ENCODE measurements at places on chromosomes 16 and 17.

- DNase-seq = no peak
Measured at GRCh38 chr17:73189417-73190099, 3.3 kb upstream of the COG1 start.

DNA sequence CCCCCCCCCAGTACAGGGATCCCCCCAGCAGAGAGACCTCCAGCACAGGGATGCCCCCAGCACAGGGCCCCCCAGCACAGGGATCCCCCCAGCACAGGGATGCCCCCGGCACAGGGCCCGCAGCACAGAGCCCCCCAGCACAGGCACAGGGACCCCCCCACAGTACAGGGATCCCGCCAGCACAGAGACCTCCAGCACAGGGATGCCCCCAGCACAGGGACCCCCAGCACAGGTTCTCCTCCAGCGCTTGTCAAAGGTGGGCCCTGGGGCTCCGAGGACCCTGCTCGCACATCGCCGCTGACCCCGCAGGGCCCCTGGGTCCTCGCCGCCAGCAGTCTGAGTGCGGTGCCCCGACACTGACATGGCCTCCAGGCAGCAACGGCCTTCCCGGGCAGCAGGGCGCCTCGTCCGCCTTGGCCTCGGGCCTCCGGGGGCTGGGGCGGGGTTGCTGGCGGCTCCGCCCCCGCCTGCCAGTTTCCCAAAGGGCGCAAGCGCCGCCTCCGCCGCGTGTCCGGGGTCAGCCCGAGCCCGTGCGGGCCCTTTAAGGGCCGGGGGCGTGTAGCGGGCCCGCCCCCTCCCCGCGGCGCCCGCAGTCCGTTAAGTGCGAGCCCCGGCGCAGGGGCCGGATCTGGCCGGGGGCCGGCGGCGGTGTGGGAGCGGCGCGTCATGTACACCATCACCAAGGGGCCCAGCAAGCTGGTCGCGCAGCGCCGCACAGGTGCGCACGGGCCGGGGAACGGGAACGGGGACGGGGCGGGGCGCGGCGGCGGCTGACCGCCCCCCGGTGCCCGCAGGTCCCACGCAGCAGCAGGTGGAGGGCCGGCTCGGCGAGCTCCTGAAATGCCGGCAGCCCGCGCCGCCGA, at the start of gene MCRIP2:
Gene MCRIP2 (plus strand): TSS at position 503 of the 863 bp plus-strand sequence. CDS start 164 bp downstream, at position 667.
- DNase-seq = no peak

- no peak for DNase-seq
Measured at GRCh38 chr16:57025941-57026777, 36.8 kb downstream of the NLRC5 start.

GRCh38 chr16:29988346-29989075, 6.9 kb downstream of the HIRIP3 start:
- no peak for DNase-seq

- DNase-seq = no peak
Measured at GRCh38 chr16:57609541-57610401, 18.7 kb upstream of the ADGRG1 start.

GRCh38 chr16:71895679-71896365, 491 bp downstream of the IST1 start:
- no peak for DNase-seq

DNA sequence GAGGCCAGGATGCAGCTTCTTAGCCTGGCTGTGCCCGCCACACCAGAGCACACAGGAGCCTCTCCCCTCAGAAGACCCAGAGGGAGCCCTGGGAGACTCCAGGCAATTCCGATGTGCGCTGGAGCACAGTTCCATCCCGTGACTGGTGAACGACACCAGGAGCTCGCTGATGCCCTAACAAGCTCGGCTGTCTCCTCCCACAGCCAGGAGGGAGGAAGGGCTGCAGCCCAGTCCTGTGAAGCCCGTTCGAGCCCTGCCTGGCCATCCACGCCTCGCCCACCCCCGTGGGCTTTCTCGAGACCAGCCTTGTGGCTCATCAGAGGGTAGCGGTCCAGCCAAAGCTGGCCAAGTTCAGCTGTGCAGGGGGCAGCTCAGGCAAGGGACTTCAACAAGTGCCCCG, 21.8 kb upstream of the RASD1 start:
- no peak for DNase-seq

DNA sequence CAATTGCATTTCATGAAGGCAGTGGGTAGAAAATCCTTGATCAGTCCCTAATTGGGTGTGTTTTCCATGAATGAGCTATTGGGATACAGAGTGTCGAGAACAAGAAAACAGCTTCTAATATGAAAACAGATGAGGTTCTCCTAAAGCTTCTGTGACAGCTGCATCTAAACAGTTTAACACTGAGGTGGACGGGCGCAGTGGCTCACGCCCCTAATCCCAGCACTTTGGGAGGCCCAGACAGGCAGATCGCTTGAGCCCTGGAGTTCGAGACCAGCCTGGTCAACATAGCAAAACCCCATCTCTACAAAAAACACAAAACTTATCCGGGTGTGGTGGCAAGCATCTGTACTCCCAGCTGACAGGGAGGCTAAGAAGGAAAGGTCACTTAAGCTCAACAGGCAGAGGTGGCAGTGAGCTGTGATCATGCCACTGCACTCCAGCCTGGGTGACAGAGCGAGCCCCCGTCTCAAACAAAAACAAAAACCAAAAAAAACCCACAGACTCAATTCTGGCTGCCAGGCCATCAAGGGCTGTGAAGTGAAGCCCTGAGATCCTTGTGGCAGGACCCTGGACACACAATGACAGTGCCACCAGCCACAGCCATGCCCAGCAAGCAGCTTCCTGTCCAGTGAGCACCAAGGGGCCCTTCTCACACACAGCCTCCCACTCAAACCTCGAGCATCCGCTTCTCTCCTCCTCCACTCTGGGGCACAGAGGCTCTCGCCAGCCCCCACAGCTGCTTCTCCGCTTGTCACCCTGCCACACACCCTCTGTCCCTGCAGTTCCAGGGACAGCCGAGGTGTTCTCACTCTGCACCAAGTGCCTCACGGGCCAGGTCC, 44.0 kb downstream of the ANKRD11 start:
- no peak for DNase-seq

DNA sequence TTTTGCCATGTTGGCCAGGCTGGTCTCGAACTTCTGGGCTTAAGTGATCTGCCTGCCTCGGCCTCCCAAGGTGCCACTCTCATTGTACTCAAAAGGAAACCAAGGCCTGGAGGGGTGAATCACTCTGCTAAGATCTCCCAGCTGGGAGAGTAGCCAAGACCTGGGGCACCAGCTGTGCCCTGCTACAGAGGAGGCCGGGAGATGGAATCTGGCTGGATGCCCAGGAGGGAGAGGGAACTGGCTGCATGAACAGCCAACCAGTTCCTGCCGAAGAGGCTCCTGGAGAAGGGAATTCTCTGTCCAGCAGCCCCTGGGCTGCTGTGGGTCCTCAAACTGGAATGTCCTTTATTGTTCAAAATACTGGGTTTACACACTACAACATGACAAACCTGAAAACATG, 238.7 kb upstream of the CIBAR2 start:
- no peak for DNase-seq

DNA sequence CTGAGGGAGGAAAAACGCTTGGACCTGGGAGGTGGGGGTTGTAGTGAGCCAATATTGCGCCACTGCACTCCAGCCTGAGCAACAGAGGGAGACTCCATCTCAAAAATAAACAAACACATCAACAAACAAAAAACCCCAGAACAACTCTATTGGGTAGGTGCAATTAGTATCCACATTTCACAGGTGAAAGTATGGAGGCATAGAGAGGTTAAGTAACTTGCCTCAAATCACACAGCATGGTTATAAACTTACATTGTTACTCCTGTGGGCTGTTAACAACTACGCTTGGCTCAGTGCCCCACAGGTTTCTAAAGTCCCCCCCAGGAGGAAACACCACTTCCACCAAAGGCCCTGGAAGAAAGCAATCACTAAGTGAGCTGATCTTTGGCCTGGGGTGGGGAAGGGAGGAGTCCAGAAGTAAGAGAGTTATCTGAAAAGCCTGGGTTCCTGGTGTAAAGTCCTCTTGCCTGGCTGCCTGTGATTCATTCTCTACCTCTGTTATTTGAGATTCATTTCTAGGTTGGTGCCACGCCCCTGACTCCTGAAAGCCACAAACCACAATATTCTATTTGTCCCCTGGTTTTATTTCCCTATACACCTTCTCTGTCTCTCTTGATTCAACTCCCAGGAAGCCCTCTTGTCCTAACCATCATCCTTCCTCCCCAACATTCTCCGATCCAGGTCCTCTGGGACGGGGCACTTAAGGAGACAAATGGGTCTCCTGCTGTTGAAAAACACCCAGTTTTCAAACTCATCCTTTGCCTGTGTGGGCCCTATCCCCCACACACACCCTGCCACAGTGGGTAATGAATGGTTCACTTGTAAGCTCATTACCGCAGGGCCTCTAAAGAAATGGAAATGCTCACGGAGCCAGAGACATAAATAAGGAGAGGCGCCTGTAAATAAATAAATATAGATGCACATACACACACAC, 195.4 kb downstream of the XYLT1 start:
- DNase-seq = no peak

DNA sequence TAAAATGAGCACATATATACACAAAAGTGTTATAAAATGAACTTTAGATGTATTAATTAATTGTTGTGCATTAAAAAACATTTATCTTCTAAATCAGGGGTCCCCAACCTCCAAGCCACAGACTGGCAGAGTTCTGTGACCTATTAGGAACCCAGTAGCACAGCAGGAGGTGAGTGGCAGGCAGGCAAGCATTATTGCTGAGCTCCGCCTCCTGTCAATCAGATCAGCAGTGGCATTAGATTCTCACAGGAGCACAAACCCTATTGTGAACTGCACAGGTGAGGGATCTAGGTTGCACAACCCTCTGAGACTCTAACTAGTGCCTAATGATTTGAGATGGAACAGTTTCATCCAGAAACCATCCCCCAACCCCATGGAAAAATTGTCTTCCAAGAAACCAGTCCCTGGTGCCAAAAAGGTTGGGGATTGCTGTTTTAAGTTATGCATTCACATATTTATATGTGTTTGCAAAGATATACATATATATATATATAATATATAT, 583.7 kb downstream of the KCNJ2 start:
- no peak for DNase-seq

- DNase-seq = no peak
Measured at GRCh38 chr17:65027305-65027704, 29.2 kb downstream of the GNA13 start.

DNA sequence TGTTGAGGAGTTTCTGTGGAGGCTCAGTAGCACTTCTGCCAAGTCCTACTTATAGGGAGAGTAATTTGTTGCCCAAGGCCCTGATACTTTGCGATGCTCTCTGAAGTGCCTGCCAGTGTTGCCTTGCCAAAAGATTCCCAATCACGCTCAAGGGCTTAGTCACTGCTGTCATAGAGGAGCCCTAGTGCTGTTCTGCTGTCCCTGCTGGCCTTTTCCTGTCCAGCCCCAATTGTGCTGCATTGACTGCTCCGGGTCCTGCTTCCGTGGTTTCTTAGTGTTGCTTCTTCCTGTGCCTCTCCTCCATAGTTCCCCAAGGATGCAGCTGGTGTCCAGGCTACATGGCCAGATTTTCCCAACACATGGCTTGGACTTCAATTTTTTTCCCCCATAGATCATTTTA, 13.9 kb downstream of the NUP93 start:
- no peak for DNase-seq

GRCh38 chr17:80730739-80731138, 186.1 kb downstream of the RPTOR start:
- peak; percentile 53 for DNase-seq

DNA sequence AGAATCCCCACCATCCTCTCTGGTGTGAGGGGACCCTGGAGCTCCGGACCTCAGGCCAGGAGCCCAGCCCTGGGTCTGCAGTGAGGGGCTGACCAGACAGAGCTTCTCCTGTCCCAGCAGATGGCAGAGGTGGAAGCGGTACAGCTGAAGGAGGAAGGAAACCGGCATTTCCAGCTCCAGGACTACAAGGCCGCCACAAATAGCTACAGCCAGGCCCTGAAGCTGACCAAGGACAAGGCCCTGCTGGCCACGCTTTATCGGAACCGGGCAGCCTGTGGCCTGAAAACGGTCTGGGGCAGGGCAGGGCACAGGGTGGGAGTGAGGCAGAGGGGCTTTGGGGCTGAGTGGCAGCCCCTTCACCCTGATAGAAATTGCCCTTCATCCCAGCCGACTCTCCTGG, 527 bp downstream of the UNC45B start:
- no peak for DNase-seq

GRCh38 chr16:14627078-14627477, 3.0 kb downstream of the PARN start:
- no peak for DNase-seq

All from NCI-H187 treated with DMSO at 0.1 percent for 48 hours (cell line).